AG20443 (cell line): ENCODE measurements at places on chromosomes 2 and 18.

GRCh38 chr2:165793161-165793778, 777 bp downstream of the GALNT3 start:
- DNase-seq = peak; percentile 26

DNA sequence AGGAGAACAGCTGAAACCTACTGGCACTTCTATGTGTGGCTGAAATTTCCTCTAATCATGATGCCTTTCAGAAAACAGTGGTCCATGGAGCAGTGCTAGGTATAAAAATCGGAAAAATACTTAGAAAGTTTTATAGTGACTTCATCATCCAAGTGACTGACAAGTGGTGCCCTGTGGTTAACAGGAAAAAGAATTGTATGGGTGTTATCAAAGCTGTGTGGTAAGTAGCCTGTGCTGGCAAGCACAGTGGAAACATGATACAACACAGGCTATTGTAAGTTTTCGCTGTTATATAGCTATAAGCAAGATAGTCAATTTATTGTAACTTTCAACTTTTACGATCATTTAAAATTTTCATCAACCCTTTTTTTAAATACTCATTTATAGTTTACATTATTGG, 1599.7 kb upstream of the ZEB2 start:
- no peak for DNase-seq

GRCh38 chr2:63850649-63851048, 9.0 kb downstream of the UGP2 start:
- DNase-seq = no peak

DNA sequence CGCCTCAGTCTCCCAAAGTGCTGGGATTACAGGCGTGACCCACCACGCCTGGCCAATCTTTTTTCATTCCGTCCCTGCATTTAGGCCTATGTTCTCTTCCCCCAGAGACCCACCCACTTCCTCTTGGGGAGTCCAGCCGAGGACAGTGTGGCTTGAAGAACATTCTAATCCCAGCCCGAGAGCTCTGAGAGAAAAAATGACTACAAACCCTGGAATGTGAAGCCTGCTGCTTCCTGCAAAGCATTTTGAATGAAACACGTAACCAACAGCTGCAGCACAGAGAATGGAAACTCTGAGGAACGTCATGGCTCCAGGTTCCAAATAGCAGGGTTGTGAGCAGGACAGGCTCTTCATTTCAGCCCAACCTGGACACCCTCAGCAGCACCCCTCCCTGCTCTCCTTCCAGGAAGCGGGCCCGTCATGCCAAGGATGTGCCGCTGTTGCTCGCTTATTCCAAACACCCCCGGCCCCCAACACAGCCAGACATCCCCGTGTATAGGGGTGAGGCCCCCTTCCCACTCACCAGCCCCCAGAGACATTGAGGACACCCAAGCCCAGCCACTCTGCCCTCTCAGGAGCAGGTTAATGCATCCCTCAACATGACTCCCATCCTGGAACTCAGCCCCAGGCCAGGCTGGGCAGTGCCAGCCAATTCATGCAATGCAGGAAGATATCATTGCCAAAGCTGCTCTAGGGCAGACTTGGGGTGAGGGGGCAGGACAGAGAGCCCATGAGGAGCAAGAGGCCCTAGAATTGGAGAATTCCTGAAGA, 139.8 kb downstream of the ZFP36L2 start:
- DNase-seq = peak; percentile 89

DNA sequence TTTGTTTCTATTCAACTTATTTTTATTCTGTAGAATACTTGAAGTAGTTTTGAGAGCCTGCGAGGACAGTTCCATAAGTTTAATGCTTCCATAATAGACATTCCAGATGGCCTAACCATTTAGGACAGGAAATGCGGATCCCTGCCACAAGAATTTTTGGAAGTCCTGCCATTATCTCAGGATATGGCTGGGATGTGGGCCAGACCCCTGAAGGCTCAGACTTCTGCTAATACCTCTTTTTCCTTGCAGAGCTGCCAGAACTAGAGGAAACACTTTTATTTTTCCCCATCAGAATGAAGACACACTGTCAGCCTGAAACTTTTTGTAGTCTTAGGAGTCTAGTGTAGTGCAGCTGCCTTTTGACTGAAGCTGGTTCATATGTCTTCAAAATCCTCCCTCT, 806.5 kb downstream of the TDRD15 start:
- DNase-seq = no peak

DNA sequence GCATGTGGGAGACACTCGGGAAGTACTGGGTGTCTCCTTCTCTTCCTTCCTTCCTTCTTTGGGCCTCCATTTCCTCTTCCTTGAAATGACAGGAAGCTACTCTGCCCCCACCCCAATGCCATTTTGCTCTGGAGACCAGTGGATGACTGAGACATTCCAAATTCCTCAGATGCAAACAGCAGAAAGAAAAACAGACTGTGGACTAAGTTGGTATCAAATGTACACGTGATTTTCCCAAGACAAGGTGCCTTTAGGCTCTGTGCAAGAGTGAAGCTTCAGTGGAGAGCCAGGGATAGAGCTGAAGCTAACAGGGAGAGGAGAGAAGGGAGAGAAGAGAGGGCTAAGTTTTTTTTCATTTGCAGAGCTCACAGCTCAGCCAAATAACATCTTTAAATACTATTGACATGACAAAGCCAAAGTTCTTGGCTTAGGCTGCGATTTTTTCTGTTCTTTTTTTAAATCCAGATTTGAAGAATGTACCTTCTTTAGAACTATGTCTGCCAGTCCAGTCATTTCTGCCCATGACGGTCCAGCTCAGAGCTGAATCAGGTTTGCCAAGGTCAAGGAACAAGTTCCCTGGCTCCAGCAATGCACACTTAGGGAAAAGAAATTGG, 84.5 kb upstream of the LCLAT1 start:
- DNase-seq = peak; percentile 60

- DNase-seq = no peak
Observed at GRCh38 chr2:444937-445884, 157.3 kb upstream of the ALKAL2 start.
